ENCODE measurements at places on chromosomes 11 and 22. TPM values are rescaled to one million over a fixed set of nuclear protein-coding genes. Genes with fewer than 3 reads are reported as not detected.

Gene NRXN2
- polyA plus RNA-seq, result 18.3 TPM

Gene MS4A6E
- polyA plus RNA-seq, result not detected

Gene CSF2RB
- 3.6 TPM for polyA plus RNA-seq

Gene TBX10
- not detected for polyA plus RNA-seq

Gene CNTF
- 1.1 TPM for polyA plus RNA-seq

Gene SAA4
- polyA plus RNA-seq, result 0.25 TPM

Gene CHRM4
- polyA plus RNA-seq, result 0.14 TPM

Gene TMPRSS5
- 0.67 TPM for polyA plus RNA-seq

Gene LIF
- polyA plus RNA-seq, result 2.5 TPM

Gene CWC15
- 100 TPM for polyA plus RNA-seq

Gene RBMXL2
- polyA plus RNA-seq, result 0.09 TPM

DNA sequence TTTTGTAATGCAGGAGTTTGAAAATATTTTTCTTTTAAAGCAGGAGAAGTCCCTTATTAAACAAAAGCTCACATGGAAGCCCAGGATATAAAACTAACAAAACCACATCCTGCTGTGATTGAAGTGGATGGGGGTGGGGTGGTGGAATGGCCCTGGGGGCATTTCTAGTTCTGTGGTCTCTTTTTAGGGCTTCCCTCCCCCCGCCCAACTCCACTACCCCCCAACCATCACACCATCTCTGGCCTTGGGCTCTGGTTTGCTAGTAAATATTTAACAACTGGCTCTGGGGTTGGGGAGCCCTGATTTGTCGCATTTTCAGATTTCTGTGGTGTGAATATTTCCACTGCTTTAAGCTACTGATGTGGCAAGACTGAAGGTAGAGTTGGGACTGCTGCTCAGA, 279.6 kb upstream of the PLET1 start:
- no peak for DNase-seq

- no peak for DNase-seq
Measured at GRCh38 chr22:32354360-32355351, 3.0 kb upstream of the RFPL3 start.

DNA sequence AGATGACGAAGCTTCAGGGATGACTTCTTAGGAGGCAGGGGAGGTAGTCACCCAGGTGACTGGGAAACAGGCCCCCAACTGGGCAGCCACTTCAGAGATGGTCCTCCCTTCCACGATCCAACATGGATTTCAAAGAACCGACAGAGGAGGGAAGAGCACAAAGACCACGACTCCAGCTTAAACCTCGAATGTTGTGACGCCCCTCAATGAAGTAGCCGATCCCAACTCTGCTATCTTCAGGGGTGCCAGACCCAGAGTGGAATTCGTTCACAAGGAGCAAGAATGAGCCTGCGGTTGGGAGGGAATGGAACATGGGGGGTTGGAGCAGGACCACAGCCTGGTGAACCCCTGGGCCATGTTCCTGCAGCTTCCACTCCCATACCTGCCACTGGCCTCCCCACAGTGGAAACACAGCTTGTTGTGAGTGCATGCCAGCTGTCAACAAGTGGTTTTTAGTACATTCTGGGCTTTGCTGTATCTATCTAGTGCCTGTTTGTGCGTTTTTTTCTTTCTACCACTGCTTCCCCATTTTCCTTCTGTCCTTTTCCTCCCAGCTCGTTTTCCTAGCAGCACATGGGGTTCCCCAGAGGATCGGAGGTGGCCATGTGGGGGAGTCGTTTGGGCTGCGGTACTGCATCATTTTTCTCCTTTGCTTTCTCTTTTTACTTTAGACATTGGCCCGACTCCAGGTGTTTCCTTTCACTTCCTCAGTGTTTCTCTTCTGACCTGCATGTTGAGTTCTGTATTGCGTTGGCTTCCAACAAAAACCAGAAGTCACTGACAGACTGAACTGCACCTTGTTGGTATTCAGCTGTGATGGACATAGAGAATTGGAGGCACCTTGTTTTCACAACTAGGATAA, 65.8 kb downstream of the MORC2 start:
- DNase-seq, result no peak

DNA sequence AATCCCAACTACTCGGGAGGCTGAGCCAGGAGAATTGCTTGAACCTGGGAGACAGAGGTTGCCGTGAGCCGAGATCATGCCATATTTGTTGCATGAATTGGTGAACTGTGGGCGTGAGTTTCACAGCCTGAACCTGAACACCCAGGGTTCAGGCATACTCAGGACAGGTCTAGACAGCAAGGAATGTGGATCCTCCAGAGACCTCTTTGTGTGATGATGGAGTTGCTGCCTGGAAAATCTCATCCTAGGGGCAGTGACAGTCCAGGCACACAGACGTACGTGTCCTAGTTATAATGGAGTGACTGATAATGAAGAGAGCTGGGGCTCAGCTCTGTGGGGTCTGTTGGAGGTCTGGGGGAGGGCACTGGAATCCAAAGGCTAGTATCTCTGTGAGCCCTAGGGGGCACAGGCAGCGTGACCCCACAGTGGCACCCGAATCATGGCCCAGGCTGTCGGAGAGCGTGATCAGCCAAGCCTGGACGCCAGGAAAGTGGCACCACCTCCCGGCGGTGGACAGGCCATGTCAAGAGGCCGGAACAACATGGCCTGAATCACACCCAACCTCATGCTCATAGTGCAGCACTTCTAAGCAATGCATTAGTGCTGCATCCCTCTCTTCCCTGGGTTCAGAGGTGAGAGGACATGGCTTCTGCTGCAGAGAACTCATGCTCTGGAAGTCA, 31.7 kb downstream of the RIBC2 start:
- DNase-seq, result no peak

- DNase-seq, result no peak
Measured at GRCh38 chr11:114959953-114960505, 281.7 kb downstream of the NXPE2 start.

DNA sequence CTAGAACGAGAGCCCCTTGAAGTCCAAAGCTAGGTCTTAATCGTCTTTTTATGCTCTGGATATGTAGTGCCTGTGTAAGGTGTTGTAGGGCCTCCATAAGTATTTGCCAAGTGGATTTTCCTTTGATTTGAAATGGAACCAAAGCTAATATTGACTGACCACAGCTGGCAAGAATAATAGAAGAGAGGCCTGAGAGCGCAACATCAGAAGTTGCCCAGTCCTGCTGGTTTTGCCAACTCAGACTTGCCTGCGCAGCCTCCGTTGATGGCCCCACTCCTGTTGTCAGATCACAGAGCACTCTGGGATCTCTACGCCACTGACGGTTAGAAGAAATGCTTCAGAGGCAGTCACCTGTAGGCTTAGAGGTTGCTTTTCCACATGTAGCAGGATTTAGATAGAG, 251.2 kb downstream of the TENM4 start:
- peak; percentile 24 for DNase-seq

DNA sequence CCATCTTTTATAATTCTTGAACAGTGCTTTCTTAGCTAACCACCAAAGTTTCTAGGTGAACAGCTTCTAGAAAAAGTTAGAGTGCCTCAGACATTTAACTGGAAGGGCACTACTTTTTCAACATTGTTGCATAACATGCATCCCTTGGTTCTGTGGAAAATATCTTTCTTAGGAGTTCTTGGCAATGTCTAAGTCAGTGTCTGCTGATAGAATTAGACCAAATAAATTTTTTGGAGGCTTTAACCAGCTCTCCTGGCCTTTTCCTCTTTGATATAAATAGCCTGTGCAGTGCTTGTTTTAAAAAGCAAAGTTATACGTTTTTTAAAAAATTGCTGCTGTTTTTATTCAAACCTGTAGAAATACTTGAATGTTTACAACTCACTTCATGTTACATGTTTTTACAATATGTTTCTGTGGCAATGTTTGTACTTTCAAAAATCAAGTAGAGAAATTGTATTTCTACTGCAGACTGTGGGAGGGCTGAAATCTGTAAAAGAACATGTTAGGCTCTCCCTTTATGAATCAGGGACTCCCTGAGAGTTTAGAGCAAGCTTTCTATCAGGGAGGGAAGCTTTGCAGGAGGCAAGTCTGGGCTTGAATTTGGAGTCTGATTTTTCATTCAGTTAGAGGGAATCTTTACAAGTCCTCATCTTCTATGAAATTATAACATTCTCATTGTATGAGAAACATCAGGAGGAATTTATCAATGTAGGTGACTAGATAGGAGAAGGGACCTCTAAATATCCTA, 16.3 kb upstream of the PANX1 start:
- DNase-seq, result no peak

GRCh38 chr11:65396769-65397745, 10.6 kb downstream of the FRMD8 start:
- DNase-seq, result no peak

GRCh38 chr11:78332174-78332866, 85.3 kb downstream of the GAB2 start:
- no peak for DNase-seq

DNA sequence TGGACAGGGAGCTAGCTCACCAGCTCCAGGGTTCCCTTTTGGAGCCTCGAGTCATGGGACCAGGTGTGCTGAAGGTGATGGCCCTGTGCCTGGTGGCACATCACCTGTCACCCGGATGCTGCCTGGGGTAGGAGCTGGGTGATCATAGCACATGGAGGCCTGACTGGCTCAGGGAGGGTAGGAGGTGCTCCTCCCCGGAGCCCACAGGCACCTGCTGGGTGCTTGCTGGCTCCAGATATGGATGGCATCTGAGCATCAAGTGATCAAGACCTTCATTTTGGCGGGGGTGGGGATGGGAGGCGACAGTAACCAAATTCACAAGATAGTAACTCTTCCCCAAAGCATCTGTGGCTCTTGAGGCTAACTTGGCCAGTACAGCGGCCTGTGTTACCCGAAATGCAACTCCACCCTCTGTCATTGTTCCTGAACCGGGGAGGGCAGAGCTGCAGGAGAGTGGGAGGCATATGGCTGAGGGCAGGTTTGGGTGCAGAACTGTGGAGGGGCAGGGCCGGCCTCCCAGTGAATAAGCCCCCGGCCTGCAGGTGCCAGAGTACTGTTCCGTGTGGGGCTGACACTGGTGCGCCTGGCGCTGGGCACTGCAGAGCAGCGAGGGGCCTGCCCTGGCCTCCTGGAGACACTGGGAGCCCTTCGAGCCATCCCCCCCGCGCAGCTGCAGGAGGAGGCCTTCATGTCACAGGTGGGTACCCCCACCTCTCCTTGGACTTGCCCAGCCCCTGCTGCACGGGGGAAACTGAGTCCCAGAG, 4.7 kb downstream of the TBC1D10C start:
- DNase-seq, result no peak

DNA sequence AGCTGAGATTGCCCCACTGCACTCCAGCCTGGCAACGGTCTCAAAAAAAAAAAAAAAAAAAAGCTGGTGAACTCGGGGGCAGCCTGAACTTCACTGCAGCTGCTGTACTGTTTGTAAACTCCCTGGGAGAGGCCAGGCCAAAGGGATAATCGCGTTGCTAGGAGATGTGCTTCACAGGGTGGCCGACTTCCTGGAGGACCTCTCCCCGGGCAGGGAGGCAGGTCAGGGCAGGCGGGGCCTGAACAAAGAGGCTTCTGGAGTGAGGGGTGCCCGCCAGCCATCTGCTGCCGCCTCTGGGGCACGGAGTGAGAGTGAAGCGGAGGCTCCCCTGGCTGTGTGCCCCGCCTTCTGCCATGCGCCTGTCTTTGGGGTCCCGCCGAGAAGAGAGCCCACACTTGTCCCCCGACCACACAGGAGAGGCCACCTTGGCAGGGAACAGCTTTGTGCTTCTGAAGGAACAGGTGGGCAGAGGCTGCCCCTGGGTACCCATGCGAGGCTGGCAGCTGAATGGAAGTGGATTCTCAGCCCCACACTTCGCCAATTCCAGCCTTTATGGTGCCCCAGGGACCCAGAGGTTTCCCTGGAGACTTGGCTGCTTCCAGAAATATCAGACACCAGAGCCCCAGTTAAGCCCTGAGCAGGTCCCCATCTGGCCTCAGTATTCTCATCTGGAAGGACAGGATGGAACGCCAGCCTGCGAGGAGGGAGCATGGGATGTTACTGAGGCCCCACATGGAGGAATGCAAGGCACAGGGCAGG, 29.6 kb downstream of the TMEM184B start:
- DNase-seq, result peak; percentile 86

- DNase-seq, result no peak
Measured at GRCh38 chr11:104614961-104615360, 283.3 kb downstream of the CASP12 start.

- DNase-seq, result no peak
Measured at GRCh38 chr11:31328697-31329096, 40.8 kb downstream of the DCDC1 start.

DNA sequence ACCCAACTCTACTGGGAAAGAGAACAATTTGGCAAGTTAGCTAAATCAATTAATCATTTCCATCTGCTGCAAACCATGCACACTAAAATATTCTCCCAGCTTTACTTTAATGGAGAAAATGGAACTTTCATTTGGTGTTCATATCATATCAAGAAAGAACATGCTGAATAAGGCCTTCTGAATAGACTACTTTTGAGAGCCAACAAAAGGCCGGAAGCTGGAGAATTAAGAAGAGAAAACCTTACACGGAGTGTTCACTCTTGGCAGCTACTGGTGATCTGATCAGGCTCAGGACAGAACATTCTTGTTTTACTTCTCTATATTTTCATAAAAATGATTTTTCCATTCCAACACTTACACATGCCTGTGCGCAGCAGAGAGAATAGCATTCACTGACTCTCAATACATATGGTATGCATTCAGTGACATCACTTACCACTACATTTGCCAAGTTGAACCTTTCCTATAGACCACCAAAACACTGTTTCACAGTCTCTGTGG, 165.3 kb downstream of the TTC28 start:
- DNase-seq, result peak; percentile 44

- DNase-seq, result no peak
Measured at GRCh38 chr11:13386567-13386966, 76.5 kb downstream of the BTBD10 start.

DNA sequence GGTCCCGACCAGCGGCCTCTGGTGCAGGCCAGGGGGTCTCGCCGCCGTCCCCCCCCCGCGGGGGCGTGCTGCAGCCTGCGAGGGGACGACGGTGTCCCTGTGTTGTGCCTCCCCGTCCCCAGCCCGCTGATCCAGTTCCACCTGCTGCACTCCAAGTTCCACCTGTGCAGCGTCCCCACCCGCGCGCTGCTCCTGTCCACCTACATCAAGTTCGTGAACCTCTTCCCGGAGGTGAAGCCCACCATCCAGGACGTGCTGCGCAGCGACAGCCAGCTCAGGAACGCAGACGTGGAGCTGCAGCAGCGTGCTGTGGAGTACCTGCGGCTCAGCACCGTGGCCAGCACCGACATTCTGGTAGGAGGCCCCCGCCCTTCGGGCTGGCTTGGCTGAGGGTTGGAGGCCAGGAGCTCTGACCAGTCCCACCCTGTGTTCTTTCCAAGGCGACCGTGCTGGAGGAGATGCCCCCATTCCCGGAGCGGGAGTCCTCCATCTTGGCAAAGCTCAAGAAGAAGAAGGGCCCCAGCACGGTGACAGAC, 42.8 kb downstream of the MUC6 start:
- DNase-seq, result no peak

DNA sequence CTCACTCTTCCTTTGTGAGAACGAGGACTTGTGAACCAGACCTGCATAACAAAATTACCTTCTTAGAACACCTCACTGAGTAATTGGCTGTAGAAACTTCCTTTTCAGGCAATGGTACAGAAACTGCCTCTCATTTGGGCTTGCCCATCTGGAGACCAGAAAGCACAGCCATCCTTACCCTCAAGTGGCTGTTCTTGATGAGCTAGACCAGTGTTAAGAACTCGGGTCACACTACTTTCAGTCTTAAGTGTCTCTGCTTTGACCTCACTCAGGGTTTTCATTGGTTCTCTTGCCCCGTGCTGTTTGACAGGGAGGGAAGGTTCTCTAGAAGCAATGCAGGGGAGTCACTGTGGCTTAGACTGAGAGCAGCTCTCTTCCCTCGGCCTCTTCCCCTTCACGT, 29.3 kb downstream of the NAT10 start:
- no peak for DNase-seq
